ENCODE measurements at places on chromosomes 3 and 15.

DNA sequence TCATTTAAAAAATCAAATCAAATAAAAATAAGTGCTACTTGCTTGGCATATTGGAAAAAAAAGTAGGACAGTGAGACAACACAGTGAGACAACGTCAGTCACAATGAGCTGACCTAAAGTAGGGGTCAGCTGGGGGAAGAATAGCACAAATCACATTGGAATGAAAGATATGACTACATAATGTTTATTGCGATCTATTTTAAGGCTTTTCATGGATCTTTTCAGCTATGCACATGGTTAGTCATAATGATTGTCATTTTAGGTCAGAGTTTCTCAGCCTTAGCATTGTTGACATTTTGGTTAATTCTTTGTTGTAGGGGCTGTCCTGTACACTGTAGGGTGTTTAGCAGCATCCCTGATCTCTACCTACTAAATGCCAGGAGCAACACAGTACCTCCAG, 44.5 kb downstream of the CMSS1 start:
- DNase-seq: no peak

DNA sequence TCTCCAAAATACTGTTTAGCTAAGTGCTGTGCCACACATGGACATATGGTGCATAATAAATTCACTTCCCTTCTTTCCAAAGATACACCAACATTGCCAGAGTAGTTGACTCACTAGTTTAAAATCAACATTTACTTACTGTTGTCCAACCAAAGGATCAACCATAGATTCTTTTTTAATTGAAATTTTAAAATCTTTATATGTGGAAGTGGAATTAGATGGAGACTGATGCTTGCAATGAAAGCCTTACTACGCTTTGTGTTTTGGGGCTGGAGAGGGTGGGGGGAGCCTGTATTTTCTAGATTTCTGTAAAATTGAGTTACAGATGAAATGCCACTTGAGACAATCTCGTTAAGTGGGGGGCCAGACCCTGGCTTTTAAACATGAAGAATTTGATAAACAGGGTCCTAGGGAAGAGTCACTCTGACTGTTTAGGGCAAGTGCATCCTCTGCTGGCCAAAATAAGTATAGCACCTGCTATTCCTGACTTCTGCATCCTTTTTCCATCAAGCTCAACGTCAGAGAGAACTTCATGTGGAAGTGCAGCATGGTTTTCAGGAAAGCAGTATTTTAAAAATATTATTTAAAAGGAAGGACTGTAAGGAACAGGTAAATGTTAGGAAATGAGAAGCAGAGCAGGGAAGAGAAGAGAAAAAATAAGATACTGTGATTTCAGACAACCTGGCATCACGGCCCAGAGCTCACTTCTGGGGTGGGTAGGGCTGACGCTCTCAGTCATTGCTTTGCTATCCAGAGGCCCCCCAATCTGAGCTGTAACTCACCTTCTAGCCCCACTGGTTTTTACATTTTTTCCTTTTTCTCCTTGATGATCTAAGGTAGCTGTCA, 76.7 kb downstream of the BOC start:
- DNase-seq: peak; percentile 2

DNA sequence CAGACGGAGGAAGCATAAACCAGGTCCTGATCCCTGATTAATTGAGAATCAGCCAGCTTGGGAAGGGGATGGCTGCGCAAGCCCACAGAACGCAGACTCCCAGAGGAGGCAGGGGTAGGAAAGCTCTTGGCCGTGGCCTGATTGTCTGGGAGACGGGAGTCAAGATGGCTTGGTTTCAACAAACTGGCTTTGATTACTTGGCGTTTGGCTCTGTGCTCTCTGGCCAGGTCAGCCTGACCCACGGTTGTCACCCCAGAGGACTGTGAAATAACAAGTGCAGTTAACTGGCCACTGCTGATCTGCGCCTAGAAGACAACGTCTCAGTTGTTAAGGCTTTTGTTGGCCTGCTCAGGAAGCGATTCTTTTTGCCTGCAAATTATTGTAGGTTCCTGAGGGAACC, 387.0 kb upstream of the PROK2 start:
- no peak for DNase-seq

GRCh38 chr3:138824114-138824506, 10.6 kb downstream of the PIK3CB start:
- DNase-seq: no peak

GRCh38 chr3:140630866-140631265, 47.0 kb upstream of the TRIM42 start:
- no peak for DNase-seq

GRCh38 chr15:87940768-87941167, 315.8 kb downstream of the NTRK3 start:
- DNase-seq: no peak

- no peak for DNase-seq
These were observed 174.9 kb downstream of the CADPS start for GRCh38 chr3:62700357-62700756.

DNA sequence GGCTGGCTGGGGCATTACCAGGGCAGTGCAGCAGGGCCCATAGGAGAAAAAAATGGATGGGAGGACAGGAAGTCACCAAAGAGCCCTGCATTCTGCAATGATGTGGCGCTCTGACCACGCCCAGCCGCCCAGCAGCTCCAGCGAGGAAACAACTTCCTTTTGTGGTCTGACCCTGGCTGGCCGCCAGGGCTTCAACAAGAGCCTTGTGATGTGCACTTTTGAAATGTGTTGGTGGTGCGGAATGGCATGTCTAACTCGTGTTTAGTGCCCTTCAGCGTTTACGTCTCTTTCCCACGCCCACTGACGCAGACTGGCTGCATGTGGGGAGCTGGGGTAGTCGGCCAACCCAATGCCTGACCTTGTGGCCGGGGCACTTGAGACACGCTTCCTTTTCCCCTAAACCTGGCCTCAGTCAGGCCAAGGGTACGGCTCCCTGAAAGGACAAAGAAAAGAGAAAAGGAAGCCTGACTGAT, 81.9 kb upstream of the CTNNB1 start:
- DNase-seq: no peak

DNA sequence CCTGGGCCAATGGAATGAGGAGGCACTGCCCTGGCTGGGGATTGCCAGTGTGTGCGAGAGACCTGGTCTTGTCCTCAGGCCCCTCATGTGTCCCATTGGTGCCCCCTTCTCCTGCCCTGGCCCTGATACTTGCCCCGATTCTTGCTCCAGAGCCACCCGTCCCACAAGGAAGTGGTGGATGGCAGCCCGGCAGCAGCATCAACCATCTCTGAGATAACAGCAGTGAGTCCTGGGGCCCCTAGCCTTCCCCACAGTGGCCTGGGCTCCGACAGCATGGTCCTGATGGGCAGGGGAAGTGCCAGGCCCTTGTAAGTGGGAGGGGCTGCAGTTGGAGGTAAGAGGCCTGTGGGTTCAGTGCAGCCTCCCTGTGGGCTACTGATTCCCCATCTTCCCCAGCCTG, 15.4 kb downstream of the VILL start:
- DNase-seq: no peak

DNA sequence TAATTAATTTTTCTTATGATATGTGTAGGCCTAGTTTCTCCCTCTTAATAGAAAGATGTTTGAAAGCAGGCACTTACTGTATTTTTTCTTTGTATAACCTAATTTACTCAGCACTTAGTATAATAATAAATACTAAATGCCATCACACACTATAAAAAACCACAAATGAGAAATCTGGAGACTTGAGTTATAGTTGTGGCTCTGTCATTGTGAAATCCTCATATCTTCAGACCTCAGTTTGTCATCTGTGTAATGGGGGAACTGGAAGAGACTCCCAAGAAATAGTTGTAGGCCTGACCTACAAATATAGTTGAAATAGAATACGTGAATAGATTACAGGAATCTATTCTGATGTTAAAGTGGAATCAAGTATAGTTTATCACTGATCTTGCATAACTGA, 287.6 kb upstream of the DPH6 start:
- DNase-seq: no peak

DNA sequence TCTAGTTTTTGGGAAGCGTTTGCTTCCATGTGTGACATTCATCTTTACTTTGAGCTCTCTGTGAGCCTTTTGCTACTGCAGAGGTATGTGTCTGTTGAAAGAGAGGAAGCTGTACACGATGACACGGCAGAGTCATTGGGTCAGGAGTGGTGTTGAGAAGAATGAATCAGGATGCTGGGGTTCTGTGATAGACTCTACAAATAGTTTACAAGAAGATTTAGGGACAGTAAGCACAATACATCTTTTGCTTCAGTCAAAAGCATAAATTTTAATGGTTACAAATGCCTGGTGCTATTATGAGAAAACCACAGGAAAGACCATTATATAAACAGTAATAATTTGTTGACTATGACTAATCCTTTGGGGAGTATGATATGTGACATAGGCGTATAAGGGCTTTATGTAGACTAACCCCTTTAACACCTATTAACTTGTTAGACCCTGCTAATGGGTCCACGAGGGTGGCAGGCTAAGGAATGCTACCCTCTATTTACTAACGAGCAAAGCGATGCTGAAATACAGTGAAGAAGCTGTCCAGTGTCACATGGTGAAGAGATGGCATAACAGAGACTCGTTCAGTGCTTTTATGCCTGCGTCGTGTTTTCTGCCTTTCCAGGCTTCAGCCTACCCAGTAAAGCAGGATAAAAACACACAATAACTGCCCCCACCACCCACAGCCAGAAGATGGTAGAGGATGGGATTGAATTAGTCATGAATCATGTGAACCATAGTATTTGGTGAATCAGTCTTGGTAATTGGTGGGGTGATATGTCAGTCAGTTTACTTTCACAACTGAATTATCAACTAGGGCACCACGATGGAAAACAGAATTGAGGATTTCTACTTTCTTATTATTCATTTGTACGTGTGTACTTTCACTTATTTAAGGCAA, 118.8 kb downstream of the LPP start:
- DNase-seq: no peak

Data from NCI-H774 (cell line).